NT2/D1 (cell line): ENCODE measurements at places on chromosomes 7 and 10.

DNA sequence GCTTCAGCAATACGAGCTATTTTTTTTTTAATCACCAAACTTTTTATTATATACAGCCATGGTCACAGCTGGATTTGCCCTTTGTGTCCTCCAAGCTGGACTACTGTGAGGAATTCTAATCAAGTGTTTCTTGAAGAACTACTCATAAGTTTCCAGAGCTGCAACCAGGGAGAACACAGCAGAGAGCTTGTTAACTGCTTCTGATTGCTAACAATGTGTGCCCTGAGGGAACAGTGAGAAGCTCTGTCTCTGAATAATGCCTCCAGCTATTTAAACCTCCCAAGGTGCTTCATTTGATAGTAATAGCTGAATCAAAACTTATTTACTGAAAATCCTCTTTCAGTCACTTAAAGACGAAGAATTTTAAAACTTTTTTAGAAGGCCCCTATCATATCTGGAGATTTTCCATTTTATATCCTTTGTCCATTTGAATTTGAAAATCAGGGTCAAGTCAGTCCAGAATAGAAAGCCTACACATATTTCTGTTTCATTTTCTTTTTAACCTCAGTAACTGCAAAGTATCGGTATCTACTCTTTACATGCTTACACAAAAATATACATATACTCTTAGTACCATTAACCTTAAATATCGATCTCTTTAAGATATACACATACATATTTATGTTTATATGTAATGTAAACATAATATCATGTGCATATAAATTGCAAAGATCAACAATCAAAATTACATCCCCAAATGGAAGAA is 1024.2 kb downstream of the GRM8 start:
- peak; percentile 5 for DNase-seq

DNA sequence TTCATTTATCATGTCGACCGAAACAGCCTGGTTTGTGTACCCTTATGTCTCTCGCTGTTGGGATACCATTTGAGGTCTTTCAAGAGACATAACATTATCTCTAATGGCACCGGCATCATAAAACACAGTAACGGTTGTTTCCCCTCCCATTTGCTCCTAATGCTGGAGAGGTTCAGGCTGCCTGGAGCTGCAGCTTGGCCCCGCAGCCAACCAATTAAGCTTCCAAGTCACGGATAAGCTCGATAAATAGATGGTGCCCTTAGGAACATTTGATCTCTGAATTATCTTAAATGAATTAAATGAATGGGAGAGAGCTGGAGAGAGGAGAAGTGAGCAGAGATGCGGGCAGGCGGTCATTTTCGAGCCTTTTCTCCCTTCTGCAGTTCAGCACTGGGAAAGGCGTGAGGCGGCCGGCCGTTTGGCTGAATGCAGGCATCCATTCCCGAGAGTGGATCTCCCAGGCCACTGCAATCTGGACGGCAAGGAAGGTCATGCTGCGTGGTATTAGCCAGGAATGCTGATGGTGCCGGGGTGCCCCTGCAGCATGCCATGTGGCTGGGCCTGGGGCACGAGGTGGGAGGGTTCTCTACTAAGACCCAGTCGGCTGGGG is 12.6 kb downstream of the CPA4 start:
- DNase-seq = no peak

- no peak for DNase-seq
These were observed 323.0 kb upstream of the AOAH start for GRCh38 chr7:37047260-37047659.

DNA sequence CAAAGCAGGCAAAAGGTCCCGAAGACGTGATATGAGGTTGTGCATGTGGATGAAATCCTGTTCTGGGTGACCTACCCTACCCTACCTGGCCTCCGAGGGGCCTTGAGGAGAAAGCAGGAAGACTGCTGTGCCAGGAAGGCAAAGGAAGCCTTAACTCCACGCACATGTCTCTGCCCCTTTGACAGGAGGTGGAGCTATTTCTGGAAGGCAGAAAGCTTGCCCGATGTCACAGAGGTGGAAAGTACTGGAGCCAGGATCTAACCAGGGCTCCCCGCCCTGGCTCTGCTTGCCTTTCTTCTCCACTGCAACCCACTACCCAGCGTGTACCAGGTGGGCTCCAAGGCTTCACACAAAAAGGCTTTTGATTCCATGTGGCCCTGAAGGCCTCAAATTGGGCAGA is 66.4 kb upstream of the DDC start:
- DNase-seq = no peak

GRCh38 chr10:35451151-35452016 is 115.1 kb downstream of the CCNY start:
- DNase-seq = no peak

DNA sequence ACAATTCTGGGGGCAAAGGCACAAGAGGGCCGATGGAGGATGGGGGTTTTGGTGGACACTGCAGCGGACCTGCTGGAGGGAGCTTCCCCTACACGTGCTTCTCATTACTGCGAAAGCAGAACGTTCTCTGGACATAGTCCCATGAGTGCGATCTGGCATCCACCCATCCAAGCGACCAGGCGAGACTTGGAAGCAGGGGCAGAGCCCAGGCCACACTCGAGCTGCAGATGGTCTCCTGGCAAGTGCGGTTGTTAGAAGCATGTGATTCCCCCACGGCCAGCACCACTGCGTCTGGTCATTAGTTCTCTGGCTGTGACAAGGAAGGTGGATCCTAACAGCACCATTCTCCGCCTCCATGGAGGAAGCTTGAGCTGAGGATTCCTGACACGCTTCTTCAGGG is 118.4 kb upstream of the TCERG1L start:
- DNase-seq = no peak

DNA sequence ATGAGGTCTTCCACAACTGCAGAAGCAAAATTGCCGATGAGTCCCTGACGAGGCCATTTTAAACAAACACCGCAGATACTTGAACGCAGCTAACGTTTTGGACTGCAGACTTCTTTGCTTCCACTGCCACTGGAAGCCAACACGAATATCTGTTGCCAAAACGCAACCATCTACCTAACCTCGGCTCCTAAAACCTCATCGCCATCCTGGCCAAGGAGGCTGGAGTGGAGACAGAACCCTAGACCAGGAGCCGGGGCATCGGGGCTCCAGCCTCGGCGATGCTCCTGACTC is 493 bp downstream of the WDR91 start:
- no peak for DNase-seq

- DNase-seq = no peak
These were observed 30.1 kb downstream of the TBC1D12 start for GRCh38 chr10:94432443-94432842.

DNA sequence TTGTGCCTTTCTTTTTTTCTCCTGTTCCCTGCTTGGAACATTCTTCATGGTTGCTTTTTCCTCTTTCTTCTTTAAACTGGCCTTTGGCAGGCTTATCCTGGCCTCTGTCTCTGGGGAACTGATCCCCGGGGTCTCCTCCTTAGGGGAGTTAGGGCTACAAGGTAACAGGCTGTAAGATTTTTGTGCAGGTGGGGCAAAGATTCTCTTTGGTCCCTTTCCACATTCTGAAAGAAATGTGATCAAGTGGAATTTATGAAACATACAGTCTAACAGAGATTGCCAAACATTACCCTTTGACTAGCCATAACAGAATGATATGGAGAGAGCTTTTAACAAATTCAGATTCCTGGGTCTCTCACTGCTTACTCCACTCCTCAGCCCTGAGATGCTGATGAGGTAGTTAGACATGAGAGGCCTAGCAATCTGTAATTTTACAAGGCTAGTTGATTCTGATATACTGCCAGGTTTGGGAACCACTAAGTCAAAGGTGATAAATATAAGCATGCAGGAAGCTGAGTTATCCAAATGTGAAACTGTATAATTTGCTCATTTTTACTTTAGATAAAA is 8.8 kb downstream of the ZCWPW1 start:
- no peak for DNase-seq

GRCh38 chr7:48875045-48875916 is 49.1 kb upstream of the CDC14C start:
- peak; percentile 80 for DNase-seq
